Hematopoietic multipotent progenitor cell treated with erythropoietin and hydrocortisone succinate and interleukin-3 and kit ligand, for 8 days (in vitro differentiated cells): ENCODE measurements at places on chromosomes 1 and 21.
A peak's percentile ranks its signal among the peaks of the same experiment; 100 is the strongest.

GRCh38 chr1:26690576-26691031 is 5.2 kb upstream of the ARID1A start:
- no peak for DNase-seq

GRCh38 chr1:8676072-8676471 is 141.4 kb downstream of the RERE start:
- DNase-seq = no peak

- DNase-seq = no peak
These were observed 65.7 kb upstream of the ECE1 start for GRCh38 chr1:21355956-21356355.

DNA sequence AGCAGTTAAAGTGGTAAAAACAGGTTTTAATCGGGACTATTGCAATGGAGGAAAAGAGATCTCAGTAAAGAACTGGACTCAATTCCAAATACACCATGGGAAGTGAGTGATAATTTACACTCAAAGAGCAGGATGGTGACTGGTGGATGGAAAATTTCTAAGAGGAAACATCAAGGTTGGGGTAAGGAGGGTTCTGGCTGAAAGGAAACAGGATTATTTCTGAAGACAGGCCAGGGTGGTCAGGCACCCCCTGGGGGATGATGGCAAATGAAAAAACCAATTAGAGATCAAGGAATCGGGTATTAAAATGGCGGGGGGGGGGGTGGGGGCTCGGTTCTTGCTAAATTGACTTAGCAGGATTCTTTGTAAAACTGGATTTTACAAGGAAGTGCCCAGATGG is 12.3 kb upstream of the HSD11B1 start:
- DNase-seq = no peak

GRCh38 chr1:116265931-116266863 is 106.8 kb upstream of the ATP1A1 start:
- DNase-seq = no peak

- peak; percentile 77 for DNase-seq
These were observed 99.2 kb downstream of the CTH start for GRCh38 chr1:70509996-70510876.

DNA sequence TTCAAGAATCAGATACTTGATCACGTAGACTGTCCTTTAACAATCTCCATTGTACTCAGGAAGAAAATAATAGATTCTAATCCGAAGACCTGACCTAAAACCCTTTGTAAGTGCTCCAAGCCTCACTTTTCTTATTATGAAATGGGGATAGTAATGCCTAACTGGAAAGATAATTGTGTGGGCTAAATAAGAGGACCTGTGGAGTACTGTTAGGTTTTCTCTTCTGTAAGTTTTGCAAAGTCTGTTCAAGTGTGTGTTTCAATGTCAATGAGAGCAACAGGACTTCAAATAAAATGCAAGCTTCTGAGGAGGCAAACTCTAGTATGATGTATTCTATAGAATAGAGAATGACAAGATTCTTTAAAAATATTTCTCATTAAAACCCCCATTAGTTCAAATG is 348.6 kb downstream of the USP25 start:
- no peak for DNase-seq

- no peak for DNase-seq
These were observed 30.1 kb upstream of the CHAF1B start for GRCh38 chr21:36354918-36355680.

GRCh38 chr1:111704776-111705175 is 34.4 kb downstream of the INKA2 start:
- DNase-seq = no peak
